RWPE1 (cell line): ENCODE measurements at places on chromosomes 5 and 9.
A peak's percentile ranks its signal among the peaks of the same experiment; 100 is the strongest.

DNA sequence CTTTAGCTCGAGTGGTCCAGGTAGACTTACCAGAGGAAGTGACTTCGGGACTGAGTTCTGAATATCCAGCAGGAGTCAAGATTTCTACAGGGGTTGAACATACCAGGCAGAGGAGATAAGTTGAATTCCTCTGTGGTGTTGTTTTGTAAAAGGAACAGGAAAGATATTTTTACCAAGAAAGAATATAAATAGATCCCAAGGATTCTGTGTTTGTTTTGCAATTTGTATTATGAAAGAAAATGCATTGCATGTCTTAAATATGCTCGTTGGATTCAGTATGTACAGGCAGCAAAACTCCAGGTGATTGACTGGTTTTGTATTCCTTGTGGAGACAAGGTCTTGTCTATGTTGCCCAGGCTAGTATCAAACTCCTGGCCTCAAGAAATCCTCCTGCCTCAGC, 197.8 kb downstream of the FRMD3 start:
- DNase-seq, result no peak

DNA sequence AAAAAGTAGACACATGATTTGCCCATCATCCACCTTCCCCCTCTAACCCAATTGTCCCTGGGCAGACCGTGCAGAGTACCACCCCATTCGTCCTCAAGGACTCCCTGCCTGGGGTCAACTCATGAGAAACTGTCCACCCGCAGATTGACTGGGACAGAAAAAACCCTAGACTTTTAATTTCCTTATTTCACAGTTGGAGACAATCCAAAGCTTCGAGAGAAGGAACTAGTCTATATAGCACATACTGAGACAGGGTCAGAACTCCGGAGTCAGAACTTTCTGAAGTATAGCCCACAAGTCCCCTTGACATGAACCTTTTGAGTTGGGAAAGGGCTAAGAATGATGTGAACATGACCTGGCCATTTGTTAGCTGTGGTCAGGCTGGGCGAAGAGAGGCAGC, 7.5 kb upstream of the GPX3 start:
- DNase-seq, result no peak

DNA sequence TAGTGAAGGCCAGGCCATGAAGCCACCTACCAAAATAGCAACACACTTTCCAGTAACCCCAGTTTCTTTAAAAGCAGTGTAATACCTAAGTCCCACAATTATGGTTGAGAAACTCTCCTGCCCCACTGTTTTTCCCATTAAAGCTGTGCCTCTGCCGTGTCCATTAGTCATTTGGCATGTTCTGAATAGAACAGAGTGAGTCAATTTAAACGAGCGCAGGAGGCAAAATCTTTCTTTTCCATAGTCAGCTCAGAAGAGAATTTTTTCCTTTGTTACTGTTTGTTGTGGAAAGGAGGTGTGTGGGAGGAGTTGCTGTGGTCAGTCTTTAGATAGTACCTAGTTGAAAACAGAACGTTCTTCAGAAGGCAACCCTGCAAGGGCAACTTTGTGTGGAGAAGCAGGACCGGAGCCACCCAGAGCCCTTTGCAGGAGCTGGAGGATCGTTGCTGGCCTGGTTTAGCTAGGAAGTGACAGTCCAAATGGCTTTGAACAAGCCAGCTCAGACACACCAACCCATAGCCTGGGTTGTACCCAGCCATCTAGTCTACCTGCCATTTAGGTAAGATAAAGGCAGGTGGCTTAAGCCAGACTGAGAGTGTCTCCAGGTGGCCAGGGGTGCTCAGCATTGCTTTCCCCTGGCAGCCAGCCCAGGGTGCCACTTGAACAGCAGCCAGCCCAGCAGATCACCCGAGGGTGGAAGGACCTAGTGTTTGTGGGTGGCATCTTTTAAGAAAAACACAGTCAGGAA, 30.4 kb downstream of the GADD45G start:
- peak; percentile 89 for DNase-seq

- DNase-seq, result no peak
These were observed 73.4 kb downstream of the MARCHF3 start for GRCh38 chr5:126956991-126957390.

DNA sequence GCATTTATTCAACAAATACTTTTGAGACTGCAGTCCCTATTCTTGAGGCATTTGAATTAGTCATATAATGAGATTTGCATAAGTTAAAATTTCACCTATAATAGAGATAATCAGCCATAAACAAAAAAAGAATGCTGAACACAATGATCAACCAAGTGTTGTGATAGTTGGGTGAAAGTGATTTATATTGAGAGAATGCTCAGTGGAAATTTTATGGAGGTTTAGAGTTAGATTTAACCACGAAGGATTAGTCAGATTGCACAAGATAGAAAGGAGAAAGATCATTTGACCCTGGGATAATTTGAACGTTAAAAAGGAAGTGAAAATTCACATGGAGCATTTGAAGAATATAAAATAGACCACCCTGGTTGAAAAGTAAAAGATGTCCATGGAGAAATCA, 356.2 kb downstream of the NPR3 start:
- no peak for DNase-seq

GRCh38 chr9:127182901-127183746, 60.7 kb upstream of the ANGPTL2 start:
- DNase-seq, result no peak

DNA sequence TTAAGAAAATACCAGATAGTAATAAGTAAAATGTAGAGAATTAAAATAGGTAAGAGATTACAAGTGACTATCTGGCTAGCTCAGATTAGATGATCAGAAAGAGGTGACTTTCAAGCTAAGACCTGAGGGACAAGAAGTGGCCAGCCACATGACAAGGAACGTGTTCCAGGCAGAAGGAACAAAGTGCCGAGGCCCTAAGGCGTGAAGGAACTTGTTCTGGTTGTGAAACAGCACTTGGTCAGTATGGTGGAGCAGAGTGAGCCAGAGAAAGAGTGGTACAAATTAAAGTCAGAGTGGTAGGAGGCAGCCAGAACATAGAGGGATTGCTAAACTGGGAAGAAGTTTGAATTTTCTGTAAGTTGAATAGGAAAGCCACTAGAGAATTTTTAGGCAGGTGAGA, 73.6 kb downstream of the ADRB2 start:
- peak; percentile 43 for DNase-seq

- peak; percentile 55 for DNase-seq
These were observed 130.8 kb downstream of the C9orf152 start for GRCh38 chr9:110076894-110077725.

DNA sequence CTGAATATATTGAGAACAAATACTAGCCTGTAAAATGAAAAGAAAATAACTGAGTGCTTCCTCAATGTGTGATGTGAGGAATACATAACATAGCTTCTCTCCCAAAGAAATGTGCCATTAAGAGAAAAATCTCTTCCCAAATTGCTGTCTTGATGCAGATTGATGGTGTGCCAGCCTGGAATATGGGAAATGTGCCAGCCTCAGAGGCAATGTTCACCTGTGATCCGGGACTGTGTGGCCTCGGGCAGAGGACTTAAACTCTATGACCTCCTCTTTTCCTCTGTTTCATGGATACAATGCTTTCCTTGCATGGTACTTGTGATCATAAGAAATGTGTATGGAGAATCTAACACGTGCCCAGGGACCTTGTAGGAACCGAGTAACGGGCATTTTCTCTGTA, 370.9 kb downstream of the DIRAS2 start:
- DNase-seq, result no peak

GRCh38 chr9:34552606-34552981, 29.8 kb upstream of the ENHO start:
- no peak for DNase-seq

DNA sequence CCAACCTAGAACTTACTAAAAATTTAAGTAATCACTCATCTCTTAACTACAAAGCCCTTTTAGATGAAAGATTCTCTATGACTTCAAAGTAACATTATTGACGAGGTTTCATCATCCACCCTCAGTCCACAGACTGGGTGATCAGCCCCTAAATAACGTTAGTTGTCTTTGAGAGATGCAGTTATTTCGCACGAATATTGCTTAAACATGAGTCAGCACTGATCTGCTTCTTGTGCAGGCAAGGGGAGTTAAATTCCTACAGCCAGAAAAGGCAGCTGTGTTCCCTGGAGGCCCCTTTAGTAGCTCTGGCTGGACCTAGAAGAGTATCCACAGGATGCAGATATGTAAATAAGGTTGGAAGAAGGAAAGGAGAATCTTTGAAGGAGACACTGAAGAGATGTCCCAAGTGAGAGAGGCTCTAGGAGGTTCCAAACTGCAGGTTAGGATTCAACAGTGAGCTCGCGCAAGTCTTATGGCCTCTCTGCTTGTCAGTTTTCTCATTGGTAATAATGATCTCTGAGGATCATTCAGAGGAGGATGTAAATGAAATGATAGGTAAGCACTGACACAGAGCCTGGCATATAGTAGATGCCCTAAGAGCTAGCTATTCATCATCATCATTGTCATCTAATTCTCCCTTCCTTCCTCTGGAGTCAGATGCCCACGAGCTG, 122.2 kb upstream of the MAN2A1 start:
- peak; percentile 12 for DNase-seq

- no peak for DNase-seq
These were observed 38.3 kb downstream of the NEK6 start for GRCh38 chr9:124296094-124296493.

DNA sequence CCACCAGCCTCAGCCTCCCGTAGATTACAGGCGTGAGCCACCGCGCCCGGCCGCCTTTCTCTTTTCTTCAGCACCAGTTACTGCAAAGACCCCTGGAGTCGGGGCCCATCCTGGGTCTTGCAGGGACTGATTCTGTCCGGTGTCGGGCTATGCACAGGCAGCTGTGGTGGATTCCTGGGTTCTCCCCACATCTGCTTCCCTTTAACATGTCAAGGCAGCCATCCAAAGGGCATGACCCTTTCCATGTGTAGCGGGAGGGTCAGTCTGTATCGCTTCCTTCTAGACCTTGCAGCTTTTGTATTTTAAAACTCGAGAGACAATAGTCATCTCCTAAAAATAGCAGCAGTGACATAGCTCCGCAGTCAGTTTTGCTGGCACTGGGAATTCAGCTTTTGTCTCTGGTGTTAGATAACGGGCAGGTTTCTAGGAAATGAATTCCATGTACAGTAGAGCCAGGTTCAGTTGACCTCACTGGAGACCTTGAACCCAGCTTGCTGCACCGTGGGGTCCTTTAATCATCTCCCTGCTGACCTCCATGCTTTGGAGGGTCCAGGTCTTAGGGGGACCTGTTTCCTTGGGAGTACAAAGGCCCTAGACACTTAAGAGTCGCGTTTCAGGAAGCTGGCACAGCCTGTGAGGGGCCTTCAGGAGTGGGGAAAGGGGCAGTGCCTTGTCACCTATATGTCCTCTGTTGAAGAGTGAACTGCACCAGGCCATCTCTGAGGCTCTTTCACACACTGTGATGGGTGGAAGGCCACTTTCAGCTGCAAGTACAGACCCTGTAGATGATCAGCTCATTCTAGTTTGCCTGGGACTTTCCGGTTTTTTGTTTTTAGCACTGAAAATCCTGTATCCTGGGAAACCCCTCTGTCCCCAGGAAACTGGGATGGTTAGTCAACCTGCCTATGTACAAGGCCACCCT, 13.8 kb downstream of the ANKRD33B start:
- DNase-seq, result no peak

GRCh38 chr9:128555180-128555721, 2.9 kb downstream of the SPTAN1 start:
- DNase-seq, result peak; percentile 93

DNA sequence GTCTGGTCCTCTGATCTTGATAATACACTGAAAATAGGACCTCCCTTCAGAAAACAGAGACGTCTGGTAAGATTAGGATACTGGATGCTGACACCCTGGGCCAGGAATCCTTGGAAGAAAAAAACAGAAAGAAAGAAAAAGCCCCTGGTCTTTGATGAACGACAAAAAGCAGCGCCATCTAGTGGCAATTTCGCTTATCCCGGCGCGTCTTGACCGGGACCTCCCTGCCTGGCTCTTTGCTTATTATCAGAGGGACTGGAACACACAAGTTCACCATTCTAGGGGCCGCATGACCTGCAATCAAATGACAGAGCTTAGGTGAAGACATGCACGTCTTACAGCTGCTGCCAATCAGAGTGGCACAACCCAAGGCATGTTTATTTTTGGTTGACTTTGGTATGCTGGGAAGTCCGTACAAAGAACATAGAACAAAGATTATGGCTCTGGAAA, 114.9 kb upstream of the NFIB start:
- DNase-seq, result peak; percentile 45

- DNase-seq, result no peak
These were observed 132.5 kb downstream of the ZSWIM6 start for GRCh38 chr5:61464512-61464911.

- no peak for DNase-seq
These were observed 175.8 kb downstream of the TENT4A start for GRCh38 chr5:6889030-6889429.

DNA sequence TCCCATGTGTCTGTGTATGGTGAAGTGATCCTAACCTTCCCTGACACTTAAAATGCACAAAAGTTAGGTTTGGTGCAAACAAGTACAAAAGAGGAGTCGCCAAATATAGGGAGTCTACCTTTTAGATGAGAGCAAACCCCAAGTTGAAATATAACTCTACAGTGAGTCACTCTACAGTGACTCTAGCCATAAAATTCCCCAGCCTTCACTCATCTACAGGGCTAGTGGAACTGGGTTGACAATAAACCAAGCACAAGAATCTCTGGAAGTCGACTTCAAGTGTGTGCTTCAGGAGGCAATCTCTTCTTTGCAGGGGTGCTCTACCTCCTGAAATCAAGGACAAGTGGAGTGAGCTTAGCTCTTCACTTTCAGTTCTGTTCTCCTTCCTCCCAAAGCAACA, 3.3 kb downstream of the SHISAL2B start:
- DNase-seq, result peak; percentile 44

- DNase-seq, result no peak
These were observed 1.7 kb downstream of the SNCB start for GRCh38 chr5:176628406-176629228.
